ENCODE measurements at places on chromosomes 1 and 21.

DNA sequence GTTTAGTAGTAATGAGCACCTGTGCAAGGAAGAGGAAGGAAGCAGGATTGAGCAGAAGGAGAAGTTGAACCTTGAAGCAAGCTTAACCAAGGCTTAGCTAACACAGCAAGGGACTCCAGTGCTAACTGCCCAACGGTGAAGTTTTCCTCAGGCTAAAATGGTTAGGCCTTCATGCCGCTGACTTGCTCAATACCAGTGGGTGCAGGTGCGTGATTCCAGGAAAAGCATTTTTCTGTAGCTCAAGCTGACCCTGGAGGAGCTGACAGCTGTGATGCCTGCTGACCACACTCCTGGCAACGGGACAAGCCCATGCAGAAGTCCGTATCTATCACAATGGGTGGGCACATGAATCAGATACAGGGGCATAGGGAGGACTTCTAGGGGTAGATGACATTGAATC lies 76.5 kb upstream of the FGGY start:
- DNase-seq, result no peak

DNA sequence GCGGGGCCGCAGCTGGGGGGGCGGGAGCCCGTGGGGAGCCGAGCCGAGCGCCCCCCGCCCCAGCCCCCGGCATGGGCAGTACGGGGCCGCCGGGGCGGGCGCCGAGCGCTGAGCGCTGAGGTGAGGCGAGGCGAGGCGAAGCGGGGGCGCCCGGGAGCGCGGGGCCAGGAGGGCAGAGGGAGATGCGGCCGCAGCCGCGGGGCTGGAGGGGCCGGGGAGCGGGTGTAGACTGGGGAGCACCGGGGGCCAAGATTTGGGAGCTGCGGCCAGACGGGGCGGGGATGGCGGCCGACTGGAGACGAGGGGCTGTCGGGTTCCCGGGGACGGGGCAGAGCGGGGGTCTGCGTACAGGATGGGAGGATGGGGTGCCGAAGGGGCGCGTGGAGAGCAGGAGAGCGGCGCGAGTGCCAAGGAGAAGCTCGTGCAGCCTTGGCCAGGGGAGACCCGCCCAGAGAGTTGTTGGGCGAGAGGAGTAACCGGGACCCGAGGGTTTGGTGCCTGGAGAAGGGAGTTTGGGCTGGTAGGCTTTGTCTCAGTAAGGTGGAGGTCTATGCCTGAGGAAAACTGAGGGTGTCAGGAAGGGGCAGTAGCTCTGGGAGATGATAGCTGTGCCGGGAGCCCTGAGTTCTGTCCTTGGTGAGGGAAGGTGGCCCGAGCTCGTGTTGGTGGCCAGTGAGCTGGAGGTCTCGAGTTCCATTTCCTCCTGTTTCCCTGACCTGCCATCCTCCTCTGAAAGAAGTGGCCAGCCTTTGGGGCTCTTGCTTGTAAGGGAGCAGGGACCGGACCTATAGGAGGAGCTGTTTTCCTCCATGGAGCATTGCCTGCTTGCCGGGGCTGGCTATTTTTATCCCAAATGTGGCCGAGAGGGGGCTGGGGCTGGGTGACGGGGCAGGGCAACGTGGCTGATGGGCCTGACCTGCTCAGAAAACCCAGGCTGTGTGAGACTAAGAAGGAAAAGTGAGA lies 539 bp downstream of the ATP8B2 start:
- no peak for DNase-seq

DNA sequence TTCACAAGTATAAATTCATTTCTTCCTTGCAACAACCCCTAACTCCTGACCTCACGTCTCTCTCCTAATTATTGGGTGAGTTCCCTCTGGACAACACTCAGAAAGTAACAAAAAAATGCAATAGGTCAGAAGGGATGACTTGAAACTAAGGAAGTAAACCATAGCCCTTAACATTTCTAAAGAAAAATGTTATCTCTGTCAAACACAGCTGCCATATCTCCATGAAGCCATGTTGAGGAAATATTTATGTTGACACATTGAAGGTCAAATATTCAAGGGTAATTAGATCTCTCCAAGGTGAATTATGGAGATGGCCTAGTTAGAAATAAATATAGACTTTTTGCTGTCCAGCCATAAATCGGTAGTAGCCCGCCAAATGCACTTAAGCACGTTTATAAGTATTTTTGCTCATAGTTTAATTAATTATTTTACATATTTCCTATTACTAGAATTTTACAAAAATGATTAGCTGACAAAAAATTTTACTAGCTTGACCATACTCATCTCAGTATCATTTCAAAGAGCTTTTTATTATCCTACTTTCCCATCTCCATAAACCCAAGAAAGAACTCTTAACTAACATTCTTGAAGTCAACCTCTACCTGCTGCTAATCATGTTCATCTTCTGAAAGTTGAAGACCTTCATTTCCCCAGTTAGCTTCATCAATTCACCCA lies 160.1 kb upstream of the PKN2 start:
- DNase-seq, result no peak

DNA sequence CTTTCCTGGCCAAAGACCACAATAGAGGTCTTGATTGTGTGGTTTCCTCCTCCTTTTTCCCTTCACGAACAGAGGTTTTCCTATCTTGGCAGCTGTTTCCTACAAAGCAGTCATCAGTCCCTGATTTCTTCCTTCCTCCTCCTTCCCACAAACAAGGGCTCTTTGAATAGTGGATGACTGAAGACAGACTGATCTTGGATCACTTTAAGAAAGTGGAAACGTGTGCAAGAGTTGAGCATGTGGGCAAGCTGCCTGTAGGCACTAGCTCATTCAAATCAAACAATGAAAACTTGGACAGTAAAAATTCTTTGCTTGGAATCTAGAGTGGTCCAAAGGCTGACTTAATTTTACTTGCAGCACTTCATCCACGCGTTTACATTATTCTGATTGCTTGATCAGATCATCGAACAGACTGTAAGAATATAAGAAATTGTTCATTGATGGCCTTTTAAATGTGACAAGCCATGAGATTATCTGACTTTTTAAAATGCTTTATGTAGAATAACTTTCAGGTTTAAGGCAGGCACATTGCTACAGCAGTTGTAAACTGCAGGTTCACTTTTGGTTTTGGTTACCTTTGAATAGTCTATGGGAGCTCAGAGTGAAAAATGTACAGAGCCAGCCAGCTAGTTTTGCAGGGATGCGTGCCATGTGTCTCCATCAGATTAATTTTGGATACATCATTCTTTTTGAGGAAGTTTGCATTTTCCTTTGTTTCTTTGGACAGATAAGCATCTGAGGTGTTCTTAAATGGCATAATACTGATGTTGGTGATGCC lies 34.4 kb downstream of the ADGRL2 start:
- no peak for DNase-seq

- DNase-seq, result no peak
Measured at GRCh38 chr1:77126307-77126706, 92.9 kb downstream of the PIGK start.

- DNase-seq, result no peak
Measured at GRCh38 chr1:201063145-201063544, 39.6 kb upstream of the KIF21B start.

DNA sequence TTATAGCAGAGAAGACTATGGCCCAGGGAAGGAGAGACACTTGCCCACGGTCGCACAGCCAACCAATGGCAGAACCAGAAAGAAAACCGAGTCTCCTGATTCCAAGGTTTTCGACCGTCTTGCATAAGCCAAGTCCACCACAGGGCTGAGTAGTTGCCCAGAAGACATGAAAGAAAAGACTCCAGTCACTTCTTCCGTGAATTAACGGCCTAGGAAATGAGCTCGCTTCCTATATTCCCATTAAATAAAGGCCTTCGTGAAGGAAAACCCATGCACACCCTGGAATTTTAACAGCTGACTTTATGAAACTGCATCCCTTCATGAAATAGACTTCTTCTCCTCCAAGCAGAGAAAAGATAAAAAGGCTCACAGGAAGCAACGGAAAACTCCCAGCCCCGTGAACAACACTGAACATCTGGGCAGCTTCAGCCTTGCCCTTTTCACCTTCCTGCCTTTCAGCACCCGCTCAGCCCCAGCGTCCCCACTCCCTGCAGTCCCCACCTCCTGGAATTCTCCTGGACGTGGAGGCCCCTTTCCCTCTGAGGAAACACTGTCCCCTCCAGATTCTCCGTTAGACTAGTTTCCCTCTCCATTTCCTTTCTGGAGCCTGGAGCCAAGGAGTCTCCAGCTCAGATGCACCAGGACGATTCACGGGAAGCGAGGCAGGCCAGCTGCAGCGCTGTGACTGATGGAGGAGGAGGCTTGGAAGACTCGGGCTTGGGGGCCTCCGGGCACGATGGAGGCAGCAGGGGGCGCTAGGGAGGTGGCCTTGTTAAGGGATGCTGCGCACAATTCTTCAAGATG lies 2.7 kb upstream of the MYOC start:
- peak; percentile 71 for DNase-seq

GRCh38 chr1:39984951-39985350 lies 30.0 kb downstream of the MFSD2A start:
- no peak for DNase-seq

DNA sequence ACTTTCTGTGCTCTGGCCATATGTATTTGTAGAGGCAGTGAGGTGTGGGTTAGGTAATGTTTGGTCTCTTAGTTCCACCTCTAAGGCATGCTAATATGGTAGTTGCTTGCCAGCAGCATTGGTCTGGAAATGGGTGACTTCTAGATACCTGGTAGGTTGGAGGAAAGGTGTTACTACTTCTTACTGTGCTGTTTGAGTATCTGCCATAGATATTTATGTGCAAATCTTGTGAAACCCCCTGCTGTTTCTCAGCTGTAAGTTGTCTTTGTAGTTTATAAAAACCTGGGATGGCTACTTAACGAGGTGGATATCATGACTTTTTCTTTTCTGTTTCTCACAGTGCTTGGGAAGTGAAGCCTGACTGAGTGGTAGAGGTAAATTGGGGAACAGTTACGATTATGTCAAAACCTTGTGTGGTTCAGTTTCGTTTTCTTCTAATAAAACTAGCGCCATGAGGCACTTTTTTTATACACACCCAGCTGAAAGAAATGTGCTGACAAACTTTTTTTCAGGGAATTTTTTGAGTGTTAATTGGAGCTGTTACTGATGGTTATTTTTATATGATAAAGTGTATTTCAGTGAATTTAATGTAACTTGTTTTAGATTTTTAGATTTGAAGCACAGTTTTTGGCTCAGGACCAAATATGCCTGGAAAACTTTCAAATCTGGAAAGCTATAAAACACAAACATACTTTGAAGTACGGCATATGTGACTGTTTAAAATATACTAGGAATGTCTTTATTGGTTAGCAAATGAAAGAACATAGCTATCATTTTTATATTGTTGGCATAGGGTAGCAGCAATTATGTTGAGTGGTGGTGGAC lies 42.1 kb downstream of the CAMSAP2 start:
- DNase-seq, result no peak

GRCh38 chr1:5099558-5099957 lies 445.1 kb downstream of the AJAP1 start:
- no peak for DNase-seq

DNA sequence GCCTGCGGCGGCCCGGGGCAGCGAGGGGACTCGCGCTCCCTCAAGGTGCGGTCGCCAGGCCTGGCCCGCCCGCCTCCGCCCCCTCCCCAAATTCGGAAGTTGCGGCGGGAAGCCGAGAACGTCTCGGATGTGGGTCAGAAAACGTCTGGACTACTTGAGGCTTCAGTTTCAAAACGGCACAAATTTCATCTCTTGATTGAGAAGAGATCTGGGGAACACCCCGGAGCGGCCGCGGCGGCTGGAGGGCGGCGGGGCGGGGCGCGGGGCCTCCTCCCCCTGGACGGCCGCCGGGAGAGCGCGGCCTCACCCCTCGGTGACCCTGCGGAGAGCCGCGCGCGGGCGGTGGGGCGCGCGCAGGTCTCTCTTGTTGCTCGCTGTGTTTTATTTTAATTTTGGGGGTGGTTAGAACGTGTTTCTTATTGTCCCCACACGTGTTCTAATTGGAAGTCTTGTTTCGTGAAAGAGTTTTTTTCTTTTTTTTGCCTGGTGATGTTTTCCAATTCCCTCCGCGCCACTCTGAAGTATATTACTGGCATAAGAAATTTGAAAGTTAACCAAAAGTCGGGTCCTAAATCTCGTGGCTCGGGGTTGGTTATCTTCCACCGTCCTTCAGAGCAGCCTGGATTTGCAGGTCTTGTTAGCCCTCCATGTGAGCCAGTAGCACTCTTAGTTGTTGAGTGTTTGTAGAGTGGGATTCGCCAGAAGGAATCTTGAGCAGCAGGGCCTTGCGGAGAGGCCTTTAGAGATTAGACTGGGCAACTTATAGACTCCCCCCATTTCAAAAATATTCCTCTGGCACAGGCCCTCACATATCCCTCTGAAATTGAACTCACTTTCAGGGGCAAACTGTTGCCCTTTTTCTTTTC lies 749 bp downstream of the PCBP3 start:
- DNase-seq, result no peak
